Stimulated activated CD8-positive, alpha-beta memory T cell treated with anti-CD3 and anti-CD28 coated beads, Interleukin-15, amount 100 ng/mL, for 1 hour (primary cell): ENCODE measurements at places on chromosomes 6 and 20.

GRCh38 chr20:59645761-59646171 lies 41.4 kb downstream of the PHACTR3 start:
- no peak for DNase-seq

DNA sequence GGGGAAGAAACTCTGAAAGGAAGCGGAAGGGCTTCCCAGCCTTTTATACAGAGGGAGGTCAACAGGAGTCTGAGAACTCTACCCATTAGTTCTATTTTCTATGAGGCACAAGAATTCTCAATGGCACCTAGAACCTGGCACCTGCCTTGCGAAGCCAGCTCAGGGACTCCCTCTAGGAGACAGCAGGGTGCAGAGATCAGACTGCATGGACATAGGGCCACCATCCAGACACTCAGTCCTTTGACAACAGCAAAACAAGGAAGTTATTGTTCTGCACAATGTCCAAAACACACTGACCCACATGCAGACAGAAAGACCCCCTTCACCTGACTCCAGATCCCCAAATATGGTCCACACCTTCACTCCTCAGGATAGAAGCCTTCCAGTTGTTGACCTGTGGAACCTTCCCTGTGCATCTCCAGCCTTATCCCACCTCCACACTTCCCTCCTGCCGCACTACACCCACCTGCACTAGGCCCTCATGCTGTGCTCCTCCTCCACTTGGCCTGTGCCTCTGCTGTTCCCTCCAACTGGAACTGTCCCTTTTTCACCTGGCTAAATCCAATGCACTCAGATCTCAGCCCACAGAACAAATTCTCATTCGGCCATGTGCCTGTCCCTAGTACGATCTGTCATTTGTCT lies 27.8 kb downstream of the ACSS1 start:
- DNase-seq, result no peak

DNA sequence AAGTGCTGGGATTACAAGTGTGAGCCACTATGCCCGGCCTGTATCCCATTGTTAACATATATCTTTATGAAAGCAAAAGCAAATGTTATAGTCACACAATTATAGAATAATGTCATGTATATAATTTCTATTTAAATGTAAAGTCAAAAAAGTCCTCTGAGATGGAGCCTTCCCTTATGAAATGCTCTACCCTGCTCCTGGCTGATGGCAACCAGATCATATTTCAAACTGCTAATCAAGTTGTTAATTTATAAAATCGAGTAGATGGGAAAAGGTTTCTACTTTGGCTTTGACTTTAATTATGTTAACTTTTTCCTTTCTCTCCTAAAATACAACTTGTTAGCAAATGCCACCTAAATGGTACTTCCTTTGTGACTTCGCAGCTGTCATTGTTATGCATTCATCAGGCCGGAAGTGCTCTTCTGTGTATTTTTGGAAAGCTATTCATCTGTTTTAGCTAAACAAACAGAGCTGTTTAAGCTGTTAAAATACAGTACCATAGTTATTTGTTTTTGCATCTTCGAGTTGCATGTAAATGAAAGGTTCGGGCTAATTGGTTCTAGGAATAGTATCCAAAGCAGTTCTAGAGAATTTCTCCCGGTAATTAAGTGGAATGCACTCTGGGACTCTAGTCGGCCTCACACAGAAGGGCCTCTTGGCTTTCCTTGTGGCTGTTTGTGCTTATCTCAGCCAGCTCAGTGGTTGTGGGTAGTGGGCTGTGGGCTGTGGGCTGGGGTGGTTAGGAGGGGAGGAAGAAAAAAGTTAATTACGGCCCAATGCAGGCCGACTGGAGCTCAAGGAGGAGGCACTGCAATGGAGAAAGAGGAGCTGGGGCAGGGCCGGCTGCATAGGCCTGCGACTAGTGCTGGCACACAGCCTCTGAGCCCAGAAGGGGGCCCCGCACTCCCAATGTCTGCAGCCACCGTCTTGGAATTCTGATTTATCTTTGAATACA lies 34.8 kb downstream of the SLC35D3 start:
- no peak for DNase-seq

DNA sequence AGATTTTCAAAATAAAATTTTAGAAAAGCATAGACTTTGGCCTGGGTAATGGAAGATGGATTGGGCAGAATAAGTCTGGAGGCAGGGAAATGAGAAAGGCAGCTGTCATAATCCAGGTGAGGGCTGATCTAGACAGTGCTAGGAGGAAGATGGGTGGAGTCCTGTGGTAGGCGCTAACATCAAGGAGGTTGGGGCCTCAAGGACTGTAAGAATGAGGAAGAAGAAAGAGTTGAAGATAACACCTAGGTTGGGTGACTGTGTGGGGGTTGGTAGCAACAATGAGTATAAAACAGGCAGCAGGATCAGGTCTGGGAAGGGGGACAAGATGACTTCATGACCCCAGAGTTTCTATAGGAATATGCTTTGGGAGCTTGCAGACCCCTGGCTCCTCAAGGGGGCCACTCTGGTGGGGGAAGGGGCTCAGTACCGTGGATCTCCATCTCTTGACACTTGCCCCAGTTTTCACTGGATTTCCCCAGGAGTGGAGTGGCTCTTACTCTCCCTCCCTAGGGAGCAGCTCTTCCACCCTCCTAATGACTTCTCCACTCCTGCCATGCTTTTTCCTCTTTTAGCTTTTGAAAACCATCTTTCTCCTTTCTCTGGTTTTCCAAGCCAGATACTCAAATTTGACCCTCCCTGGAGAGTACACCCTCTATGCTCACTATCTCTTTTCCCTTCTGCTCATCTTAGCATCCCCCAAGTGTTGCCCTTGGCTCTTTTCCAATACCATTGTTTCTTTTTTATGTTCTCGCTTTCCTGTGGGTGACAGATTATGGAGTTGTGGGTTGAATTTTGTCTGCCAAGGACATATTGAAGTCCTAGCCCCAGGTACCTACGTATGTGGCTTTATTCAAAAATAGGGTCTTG lies 14.8 kb downstream of the TRIM31 start:
- no peak for DNase-seq

DNA sequence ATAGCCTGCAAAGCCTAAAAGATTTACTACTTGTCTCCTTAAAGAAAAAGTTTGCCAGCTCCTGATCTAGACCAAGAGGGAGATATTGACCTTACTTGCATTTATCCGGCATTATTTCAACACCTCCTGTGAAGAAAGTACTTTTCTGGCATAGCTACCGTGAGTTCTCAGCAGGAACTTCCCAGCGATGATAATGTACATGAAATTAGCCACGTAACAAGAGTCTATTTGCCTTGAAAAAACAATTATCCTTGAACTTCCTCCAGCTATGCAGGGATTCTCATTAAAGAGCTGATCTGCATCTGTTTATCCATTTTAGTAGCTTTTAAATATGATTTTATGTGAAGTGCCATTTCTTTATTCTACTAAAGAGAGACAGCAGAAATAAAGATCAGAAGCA lies 41.7 kb downstream of the ALDH5A1 start:
- no peak for DNase-seq

- DNase-seq, result peak; percentile 31
These were observed 824 bp downstream of the MPC1 start for GRCh38 chr6:166381733-166382499.

DNA sequence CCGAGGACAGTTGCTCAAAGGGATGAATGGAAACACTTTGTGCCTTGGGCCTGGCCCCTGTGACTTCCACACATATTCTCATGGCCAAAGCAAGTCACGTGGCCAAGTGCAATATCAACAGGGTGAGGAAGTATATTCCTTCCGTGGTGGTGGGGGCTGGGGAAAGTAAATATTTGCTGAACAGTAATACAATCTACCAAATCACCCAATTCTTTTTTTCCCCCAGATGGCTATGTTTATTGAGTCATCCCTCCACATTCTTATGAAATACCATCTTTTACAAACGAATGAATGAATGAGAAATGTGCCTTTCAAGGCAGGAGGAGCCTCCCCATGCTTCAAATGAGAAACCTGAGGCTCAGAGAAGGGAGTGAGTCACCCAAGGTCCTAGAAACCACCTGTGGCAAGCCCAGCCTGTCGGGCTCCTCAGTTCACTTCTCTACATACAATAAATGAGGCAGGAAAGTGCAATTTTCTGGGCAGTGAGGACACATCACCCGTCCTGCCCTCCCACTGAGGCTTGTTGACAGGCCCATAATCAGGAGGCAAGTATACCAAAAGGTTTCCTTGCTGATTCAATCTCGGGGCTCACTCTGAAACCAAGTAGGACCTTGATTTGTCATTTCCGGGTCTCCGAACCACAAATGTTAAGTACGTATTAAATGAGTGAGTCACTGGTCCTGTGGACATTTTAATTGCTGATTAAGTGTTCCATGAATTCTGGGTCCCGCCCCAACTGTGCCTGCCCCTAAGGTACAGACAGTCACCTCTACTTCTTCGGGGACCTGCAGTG lies 25.3 kb upstream of the TOP1 start:
- peak; percentile 38 for DNase-seq

DNA sequence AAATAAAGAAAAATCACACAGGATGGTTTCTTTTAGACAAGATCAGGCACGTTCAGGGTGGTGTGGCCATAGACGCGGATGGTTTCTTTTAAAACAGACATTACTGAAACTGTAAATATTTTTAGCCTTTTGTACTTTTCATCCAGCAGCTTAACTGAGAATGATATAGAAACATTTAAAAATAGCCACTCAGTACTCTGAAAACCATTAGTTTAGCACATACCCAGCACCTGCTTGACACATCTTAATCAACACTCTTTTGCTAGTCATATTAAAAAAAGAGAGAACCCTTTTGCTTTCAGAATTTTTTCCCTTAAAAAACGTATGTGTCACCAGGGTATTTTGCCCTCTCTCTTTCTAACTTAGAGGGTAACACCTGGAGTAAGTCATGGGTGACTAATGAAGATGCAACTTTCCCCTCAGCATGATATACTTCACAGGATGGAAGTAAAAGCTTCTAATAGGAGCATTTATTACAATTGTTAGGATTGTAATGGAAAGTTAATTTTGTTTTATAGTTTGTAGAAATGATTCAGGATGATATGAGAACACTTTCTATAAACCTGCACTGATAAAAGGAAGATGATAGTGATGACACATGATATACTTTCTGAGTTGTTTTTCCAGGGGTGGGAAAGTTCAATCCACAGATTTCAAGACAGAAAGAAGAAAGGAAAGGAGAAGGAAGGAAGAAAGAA lies 45.2 kb downstream of the BACH2 start:
- DNase-seq, result no peak
